Adipocyte (in vitro differentiated cells): ENCODE measurements at places on chromosomes 3 and 15.
A peak's percentile ranks its signal among the peaks of the same experiment; 100 is the strongest.

DNA sequence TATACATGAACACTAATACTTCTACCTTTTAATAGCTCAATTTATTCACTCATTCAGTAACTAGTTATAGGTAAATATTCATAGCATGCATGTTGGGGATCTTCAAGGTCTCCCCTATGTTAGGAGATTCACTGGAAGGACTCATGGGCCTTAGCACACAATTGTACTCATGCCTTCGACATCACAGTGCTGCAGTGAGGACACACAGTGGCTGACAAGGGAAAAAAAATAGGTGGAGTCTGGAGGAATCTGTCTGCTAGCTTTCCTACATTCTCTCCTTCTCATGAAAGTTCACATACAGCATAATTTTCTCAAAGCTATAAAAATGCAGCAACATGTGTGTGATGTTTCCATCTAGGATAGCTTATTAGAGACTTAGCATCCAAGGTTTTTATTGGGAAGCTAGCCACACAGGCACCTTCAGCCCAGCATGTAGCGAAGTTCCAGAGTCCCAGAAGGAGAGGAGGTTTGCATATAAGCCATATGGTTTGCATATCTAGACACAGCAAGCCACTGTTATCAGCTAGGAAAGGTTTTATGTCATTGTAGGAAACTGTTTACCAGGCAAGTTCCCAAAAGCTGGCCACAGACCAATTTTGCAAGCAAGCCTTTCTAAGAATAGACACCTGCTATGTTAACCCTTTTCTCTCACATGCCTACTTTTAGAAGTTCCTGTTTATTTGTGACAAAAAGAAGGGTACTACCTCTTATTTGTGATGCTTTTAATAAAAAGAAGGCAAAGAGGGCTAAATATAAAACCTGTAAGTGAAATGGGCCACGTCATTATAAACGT lies 46.4 kb downstream of the MORC1 start:
- DNase-seq = no peak

- peak; percentile 50 for DNase-seq
Observed at GRCh38 chr3:188060840-188061544, 93.0 kb upstream of the LPP start.

DNA sequence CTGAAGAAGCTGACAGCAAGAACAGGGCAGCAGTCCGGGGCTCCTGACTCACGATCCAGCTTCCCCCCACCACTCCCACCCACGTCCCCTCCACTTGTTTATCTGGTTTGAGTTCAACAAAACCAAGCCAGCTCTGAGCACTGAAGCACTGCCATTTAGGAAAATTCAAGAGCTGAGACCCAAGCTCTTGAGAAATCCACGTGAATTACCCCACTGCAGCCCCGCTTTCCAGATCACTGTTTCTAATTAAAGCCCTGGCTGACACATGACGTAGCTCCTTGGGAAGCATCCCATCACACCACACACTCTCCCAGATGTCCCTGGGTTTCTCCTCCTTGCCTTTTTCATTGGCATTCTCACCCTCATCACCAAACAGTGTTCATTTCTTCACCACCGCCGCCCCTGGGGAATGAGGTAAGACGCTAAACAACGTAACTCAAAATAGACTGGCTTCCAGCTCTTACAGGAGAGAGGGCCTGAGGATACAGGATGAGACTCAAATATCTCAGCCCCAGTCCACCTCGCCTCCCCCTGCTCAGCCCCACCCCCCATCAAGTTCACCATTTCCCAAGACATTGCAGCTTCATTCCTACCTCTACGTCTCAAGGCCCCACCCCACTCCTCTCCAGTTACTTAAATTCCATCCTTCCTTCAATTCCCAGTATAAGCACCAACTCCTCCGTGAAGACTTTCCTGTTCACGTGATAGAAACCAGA lies 95.4 kb downstream of the SRGAP3 start:
- DNase-seq = peak; percentile 61

- no peak for DNase-seq
Observed at GRCh38 chr15:88630798-88631463, 7.9 kb upstream of the ISG20 start.

GRCh38 chr3:56878074-56878473 lies 76.3 kb upstream of the ARHGEF3 start:
- DNase-seq = no peak

GRCh38 chr15:56236197-56236596 lies 7.5 kb downstream of the RFX7 start:
- no peak for DNase-seq

GRCh38 chr3:50132421-50133282 lies 22.5 kb upstream of the SEMA3F start:
- DNase-seq = no peak

GRCh38 chr3:81699536-81700320 lies 61.7 kb downstream of the GBE1 start:
- DNase-seq = no peak

DNA sequence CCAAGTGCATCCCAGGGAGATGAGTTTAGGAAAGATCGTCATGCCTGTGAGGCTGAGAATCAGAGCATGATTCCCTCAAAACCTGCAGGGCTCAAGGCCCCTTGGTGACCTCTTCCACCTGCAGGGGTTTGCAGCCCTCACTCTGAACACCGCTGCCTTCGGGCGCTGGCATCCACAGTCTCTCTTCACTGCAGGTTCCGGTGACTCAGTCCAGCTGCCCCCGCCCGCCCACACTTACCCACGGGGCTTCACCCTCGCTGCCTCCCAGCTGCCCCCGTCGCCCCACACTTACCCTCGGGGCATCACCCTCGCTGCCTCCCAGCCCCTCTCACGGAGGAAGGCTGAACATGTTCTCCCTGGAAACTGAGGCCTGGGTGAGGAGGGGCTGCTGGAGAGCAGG lies 277.1 kb downstream of the XXYLT1 start:
- no peak for DNase-seq

GRCh38 chr3:10421996-10422395 lies 83.4 kb downstream of the ATP2B2 start:
- DNase-seq = no peak

GRCh38 chr3:55167586-55168317 lies 239.9 kb upstream of the LRTM1 start:
- peak; percentile 37 for DNase-seq

GRCh38 chr3:186955898-186956696 lies 25.8 kb downstream of the ST6GAL1 start:
- no peak for DNase-seq

GRCh38 chr15:90994059-90994416 lies 297 bp downstream of the PRC1 start:
- DNase-seq = peak; percentile 55

- DNase-seq = peak; percentile 62
Observed at GRCh38 chr15:37097144-37097919, 3.0 kb downstream of the MEIS2 start.

DNA sequence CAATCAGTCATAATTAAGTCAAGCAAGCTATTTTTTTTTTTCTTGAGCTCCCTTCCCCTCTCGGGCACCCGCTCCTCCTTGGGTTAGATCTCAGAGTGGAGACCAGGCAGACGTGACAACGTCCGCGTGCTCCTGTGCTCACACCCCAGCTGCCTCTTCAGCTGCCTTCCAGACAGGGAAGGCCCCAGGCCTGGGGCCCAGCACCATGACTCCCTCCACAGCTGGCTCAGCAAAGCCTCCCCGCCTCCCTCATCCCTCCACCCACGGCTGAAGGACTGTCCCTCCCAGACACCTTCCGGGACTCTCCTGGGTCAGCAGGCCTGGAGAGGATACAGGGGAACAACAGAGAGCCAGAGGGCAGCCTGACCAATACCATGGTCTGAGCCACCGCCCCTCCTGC lies 87.9 kb upstream of the LINGO1 start:
- peak; percentile 10 for DNase-seq

- no peak for DNase-seq
Observed at GRCh38 chr3:4741106-4741403, 238.2 kb upstream of the BHLHE40 start.

DNA sequence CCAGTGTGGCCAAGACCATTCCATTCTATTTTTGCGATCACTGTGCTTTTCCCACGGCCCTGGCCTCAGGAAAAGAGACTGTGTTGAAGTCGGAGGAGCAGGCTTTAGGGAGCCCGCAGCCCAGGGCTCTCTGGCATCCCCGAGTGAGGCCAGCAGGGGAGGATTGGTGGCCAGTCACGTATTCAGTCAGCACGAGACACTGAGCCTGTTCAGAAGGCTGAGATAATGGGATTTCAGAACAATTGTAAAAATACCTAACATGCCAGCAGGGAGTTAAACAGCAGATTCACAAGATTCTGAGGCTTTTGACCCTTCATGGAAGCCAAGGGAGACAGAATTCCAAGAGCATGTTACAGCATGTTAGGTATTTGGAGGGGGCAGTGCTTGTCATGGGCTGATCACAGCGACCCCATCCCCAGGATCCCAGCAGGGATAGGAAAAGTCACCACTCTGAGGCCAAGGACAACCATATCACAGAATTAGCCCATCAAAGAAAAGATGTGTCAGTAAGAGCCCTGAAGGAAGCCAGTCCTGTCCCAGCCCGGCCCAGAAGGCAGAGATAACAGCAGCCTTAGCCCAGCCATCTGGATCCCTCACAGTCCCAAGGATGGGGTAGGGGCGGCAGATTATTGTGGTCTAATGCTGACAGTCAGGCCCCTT lies 40.6 kb downstream of the AMOTL2 start:
- peak; percentile 90 for DNase-seq

GRCh38 chr15:73930371-73930770 lies 4.1 kb downstream of the LOXL1 start:
- DNase-seq = peak; percentile 95

GRCh38 chr3:62562017-62562416 lies 188.7 kb upstream of the FEZF2 start:
- peak; percentile 45 for DNase-seq

GRCh38 chr3:182294256-182294655 lies 499.0 kb upstream of the ATP11B start:
- peak; percentile 2 for DNase-seq

DNA sequence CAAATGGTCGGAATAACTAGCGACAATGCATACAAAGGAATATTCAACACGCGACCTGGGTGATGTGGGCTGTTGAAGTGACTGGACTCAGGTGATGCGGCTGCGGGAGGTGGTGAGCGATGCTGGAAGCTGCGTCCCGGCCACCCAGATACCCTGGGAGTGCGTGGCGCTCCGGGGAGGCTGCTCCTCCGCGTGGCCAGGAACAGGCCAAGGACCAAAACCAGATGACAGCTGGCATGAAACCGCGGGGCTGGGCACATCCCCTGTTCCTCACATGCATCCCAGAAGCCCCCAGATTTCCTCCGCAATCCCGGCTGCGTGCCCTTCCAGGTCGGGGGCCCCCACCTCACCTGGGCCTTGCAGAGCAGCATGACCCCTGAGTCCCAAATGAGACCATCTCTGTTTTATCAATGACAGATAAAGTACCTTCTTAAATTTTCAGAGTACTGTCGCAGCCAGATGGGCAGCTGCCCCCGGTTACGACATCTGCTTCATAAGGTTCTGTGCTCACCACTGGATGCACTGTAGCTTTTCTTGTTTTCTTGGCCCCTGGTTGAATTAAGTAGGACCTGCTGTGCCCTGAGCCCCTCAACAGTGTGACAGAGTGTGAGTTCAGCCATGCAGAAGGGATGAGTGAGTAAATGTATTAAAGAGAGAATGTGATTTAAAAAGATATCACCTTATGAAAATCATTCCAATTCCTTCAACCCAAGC lies 278.2 kb downstream of the GABRG3 start:
- no peak for DNase-seq

GRCh38 chr3:171068658-171069057 lies 42.1 kb upstream of the SLC2A2 start:
- DNase-seq = peak; percentile 9

- no peak for DNase-seq
Observed at GRCh38 chr3:33047842-33048834, 48.8 kb downstream of the GLB1 start.

GRCh38 chr3:106126067-106126845 lies 257.4 kb upstream of the CBLB start:
- DNase-seq = peak; percentile 63

GRCh38 chr3:159824333-159824732 lies 164.3 kb upstream of the IL12A start:
- DNase-seq = peak; percentile 79

- no peak for DNase-seq
Observed at GRCh38 chr3:66486202-66486601, 14.6 kb downstream of the LRIG1 start.

GRCh38 chr3:47370887-47371697 lies 9.7 kb upstream of the PTPN23 start:
- DNase-seq = peak; percentile 46

DNA sequence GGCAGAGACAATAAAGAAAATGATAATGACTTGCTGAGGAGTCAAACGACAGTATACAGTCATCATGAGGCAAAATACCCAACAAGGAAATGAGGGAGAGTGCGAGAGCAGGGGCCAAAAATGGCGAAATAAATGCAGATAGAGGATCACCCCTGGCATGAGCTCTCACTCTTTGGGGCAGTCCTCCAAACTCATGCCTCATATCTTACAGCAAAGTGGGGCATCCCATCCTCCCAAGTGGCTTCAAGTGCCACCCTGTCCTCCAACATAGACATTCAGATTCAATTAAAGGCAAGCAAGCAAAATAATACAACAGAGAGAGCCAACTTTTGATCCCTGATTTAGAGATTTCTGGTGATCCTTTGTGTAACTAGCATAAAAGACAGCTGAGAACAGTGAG lies 278.4 kb downstream of the GBE1 start:
- no peak for DNase-seq

- no peak for DNase-seq
Observed at GRCh38 chr3:23756206-23756840, 49.4 kb upstream of the UBE2E1 start.

DNA sequence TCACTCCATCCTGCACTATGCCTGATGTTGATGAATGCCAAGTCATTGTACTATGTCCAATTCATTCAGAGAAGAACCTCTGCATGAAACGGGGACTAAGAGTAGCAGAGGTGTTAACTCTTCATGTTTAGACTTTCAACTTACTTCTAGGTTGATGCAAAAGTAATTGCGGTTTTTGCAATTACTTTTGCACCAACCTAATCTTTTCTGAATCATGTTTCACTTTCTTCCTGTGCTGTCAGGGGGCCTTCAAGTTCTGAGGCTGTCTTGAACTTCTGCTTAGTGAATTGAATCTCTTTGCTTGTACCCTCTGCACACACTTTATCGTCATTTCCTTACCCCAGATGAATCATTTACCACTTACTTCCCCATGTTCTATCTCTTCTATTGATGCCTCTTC lies 636.2 kb downstream of the NAALADL2 start:
- DNase-seq = no peak

DNA sequence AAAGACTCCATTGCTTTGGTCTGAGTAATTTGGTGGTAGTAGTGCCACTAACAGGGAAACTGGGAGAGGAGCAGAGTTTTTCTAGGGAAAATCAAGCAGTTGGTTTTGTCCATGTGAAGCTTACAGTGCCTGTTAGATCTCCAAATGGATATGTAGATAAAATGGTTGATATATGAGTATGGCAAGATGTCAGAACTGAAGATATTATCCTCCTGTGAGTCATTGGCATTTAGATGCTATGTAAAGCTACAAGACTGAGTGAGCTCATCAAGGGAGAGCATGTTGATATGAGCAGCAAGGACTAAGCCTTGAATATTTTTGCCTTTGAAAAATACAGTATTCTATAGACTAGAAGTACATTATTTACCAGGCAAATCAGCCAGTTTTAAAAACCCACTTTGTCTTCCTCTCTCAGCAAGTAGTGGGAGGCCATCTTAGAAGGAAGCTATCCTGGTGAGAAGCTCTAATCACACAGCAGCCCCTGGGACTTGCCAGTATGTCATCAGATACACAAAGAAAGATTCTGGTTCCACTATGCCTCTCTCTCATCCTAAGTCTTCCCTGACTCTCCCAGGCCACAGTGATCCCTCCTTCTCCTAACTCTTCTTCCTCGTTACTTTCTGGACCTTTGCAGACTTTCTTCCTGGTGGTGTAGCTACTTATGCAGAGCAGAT lies 77.4 kb upstream of the ANKRD28 start:
- DNase-seq = peak; percentile 69

- no peak for DNase-seq
Observed at GRCh38 chr3:164903820-164904451, 174.4 kb downstream of the SI start.
